Activated T-helper 1 cell treated with anti-CD3 and anti-CD28 coated beads, Interleukin-12 subunit alpha, Interleukin-12 subunit beta, Interleukin-2, Interleukin-4 antibody, amounts not matched to agents 30 ng/mL and 10 ng/mL and 1 ng/mL, durations not matched to agents 14 hours and 24 hours and 36 hours (primary cell): ENCODE measurements at places on chromosomes 6 and 20. TPM values are rescaled to one million over a fixed set of nuclear protein-coding genes. Genes with fewer than 3 reads are reported as not detected.

DNA sequence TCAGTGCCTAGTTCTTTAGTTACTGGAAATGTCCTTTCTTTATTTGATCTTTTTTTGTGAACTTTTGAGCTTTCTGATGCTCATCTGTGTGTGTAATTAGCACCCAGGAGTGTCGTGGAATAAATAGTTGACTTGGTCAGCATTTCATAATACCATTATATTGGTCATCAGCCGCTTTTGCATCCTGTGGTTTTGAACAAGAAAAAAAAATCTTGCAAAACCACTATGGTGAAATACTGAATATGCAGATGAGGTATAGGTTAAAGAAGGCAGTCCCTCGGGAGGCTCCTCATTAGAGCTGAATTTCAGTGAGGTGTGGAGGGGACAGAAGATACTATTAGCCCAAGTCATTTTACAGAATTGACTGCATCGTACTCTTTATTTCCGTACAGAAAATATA is 90.1 kb downstream of the FOXO3 start:
- no peak for DNase-seq

- no peak for DNase-seq
Measured at GRCh38 chr20:13736436-13737191, 48.1 kb downstream of the ESF1 start.

- DNase-seq = no peak
Measured at GRCh38 chr6:107470364-107470763, 11.0 kb upstream of the PDSS2 start.

- DNase-seq = no peak
Measured at GRCh38 chr20:63688228-63689045, 8.0 kb upstream of the TNFRSF6B start.

GRCh38 chr6:157236040-157236725 is 87.1 kb downstream of the TMEM242 start:
- no peak for DNase-seq

GRCh38 chr6:91486200-91486599 is 899.3 kb upstream of the MAP3K7 start:
- DNase-seq = no peak

- DNase-seq = no peak
Measured at GRCh38 chr20:59221707-59222252, 58.2 kb downstream of the ZNF831 start.

The RMND1 gene
- 20.0 and 20.5 TPM in 2 replicates for total RNA-seq

GRCh38 chr6:27136077-27136644 is 111.3 kb upstream of the PRSS16 start:
- no peak for DNase-seq

The JARID2 gene
- 60.5 and 62.5 TPM in 2 replicates for total RNA-seq

DNA sequence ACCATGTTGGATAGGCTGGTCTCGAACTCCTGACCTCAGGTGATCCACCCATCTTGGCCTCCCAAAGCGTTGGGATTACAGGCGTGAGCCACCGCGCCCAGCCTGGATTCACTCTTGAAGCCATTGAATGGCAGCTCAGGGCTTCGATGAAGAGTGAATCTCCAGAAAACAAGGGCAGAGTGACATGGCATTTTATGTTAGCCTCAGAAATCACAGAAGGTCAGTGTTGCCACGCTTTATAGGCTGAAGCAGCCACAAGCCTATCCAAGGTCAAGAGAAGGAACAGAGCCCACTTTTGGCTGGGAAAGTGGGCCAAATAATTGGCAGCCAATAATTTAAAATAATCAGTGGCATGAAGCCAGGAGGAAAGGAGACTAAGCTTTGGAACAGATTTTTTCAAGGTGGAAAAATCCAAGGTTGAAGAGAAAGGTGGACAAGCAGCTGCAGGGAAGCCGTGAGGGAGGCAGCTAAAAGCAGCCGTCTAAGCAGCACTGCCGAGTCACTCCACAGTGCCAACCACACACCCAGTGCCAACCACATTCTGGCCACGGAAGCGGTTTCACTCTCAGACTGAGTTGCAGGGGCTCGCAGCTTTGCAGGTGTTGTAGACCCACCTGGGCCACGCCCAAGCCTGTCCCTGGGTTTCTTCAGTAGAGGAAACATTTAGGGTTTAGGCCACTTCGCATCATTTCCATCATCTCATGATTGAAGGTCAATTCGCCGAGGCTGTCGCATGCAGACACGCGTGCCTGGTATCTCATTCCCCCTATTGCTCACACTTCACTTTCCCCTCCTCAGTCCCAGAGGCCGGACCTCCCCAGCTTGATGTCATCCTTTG is 17.4 kb upstream of the AVP start:
- peak; percentile 41 for DNase-seq

- DNase-seq = no peak
Measured at GRCh38 chr6:169256061-169256460, 2.4 kb upstream of the THBS2 start.

GRCh38 chr6:72850469-72850868 is 228.6 kb downstream of the KCNQ5 start:
- DNase-seq = no peak

DNA sequence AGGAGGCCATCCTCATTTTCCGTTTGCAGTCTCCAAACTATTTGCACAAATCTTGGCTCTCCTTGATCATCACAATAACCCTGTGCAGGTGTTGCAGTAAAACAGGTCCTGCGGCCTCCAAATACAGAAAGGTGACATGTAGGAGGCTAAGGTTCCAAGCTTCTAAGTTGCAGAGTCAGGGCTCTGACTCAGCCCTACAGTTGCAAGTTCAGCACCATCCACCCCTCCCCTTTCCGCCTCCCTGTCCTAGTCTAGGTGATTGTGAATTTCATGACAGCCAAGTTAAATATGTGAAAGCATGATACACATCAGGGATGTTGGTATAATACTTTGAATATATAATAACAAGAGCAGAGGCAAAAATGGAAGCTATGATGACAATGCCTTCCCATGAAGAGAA is 317.3 kb upstream of the CDH4 start:
- no peak for DNase-seq

DNA sequence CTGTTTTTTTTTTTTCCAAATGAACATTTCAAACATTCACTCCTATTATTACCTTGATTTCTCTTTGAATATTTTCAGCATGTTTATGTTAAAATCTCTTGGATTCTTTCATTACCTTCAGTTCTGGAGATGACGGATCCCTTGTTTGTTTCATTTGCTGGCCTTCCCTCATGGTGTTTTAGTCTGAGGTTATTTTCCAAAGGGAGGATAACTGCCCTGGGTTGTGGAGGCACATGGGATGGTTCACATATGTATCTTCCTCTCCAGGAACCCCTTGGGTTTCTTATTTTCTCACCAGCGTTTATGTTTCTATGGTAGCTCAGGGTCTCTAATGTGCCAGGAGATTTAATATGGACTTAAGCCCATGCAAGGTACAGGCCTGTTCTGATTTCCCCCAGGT is 36.3 kb downstream of the ECT2L start:
- DNase-seq = no peak

DNA sequence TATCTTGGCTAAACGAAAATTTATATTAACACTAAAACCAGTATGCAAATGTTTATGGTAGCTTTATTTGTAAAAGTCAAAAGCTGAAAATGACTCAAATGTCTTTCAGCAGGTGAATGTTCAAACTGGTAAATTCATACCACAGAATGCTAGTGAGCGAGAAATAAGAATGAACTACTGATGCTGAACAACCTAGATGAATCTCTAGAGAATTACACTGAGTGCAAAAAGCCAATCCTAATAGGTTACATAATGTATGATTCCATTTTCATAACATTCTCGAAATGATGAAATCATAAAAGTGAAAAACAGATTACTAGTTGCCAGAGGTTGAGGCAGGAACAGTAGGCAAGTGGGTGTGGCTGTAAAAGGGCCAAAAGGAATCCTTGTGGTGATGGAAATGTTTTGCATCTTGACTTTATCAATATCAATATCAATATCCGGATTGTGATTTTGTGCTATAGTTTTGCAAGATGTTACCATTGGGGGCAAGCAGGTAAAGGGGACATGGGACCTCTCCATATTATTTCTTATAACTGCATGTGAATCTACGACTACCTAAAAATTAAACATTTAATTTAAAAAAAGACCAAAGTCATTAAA is 26.1 kb downstream of the ZNF311 start:
- no peak for DNase-seq

GRCh38 chr20:33372993-33373441 is 28.3 kb downstream of the CDK5RAP1 start:
- DNase-seq = no peak

DNA sequence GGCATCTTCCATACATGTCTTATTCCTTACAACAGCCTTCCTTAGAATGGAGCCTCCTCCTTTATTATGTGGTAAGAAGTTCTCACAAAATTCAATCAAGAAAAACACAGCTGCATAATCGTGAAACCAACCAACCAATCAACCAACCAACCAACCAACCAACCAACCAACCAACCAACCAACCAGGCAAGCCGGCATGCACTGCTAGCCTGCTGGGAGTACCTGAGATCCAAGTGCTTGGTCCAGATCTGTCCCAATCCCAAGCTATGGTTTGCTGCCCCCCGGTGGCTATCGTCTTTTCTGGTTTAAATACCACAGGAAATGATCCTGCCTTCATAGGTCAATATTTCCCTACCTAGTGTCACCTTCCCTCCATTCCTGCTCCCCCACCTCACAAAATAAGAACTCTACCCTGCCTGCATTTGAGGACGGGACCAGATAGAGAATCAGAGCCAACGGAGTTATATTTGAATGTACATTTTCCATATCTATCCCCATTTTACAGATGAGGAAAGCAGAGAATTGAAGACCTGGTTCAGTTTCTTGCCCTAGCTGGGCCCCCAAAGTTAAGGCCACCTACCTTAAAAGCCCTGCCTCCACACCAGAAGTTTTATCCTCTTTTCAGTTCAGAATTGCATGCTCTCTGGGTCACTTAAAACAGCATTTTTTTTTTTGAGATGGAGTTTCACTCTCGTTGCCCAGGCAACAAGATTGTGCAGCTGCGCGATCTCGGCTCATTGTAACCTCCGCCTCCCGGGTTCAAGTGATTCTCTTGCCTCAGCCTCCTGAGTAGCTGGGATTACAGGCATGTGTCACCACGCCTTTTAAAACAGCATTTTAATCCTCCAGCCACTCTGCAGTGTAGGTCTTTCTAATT is 27.1 kb downstream of the RAB44 start:
- peak; percentile 13 for DNase-seq

The CLVS2 gene
- not detected in 2 replicates for total RNA-seq

The C20orf141 gene
- not detected in 2 replicates for total RNA-seq

DNA sequence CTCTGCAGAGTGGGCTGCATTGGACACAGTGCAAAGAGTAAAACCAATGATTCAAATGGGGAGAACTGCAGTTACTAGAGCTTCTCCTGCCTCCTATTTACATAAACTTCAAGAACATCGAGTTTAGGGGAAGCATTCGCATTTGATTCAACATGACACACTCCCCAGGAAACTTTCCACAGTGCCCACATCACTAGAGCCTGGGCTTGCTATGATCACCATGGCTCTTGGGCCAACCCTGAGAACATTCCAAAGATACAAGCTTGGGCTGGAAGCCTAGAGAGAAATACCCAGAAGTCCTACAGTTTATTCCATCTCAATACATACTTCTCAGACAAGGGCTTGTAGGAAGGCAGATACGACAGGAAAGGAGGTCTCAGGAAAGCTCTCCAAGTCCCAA is 337.9 kb downstream of the CD83 start:
- no peak for DNase-seq

DNA sequence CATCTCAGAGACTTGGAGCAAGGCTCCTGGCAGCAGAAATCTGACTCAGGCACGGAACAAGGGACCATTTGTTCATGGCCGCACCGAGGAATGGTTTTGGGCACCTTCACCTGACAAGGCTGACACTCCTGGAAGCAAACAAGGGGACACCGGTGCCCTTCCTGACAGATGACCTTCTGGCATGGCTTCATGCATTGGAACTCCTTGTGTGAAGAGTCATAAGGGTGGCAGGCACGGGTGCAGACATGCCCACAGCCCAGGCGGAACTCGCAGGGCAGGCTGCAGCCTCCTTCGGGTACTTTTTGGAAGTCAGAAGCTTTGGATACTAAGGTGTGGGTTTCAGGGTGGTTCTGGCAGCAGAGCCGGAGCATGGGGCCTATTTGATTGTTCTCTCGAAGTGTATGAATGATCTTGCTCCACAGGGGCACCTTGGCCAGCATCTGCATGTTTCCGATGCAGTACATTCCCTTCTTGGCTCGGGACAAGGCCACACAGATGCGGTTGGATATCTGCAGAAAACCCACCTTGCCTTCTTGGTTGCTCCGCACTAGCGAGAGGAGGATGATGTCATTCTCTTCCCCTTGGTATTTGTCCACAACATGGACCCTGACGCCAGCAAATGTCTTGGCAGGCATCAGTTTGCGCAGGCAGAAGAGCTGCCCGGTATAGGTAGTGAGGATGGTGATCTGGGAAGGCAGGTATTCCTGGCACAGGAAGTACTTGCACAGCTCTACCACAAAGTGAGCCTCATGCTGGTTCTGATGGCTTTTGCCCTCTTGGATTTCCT is 28.8 kb downstream of the ZNFX1 start:
- DNase-seq = no peak

DNA sequence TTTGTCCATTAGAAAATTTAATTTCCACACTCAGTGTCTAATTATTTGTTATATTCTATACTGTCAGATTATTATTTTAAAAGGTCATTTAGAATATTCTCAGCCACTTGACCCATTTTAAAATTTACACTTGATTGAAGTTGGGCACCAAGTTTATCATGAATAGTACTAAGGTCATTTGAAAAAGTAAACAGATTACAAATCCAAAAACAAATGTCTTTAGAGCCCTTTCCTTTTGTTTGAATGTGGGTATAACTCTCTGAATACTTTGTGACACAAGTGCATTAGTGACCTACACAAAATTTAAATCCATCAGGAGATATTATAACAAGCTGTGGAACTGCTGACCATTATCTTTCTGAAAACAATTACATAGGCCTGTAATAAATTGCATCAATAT is 11.3 kb downstream of the HIVEP2 start:
- no peak for DNase-seq

DNA sequence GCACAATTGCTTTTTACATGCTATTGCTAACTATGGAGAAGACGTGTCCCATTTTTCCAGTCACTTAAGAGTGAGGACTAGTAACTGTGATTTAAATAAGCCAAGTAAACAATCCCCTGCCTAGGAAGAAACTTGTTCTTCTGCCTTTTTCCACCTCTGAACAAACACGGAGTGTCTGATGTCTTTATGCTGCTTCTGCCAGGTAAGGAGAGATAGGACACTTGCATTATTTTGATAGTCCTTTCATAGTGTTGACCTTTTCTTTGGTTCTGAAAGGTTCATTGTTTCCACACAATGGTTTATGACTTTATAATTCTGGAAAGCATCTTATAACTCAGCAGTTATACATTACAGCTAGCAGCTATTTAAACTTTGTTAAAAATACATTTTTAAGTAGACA is 8.4 kb downstream of the LRP11 start:
- no peak for DNase-seq

- DNase-seq = no peak
Measured at GRCh38 chr6:167140589-167141474, 16.9 kb downstream of the GPR31 start.

- DNase-seq = no peak
Measured at GRCh38 chr20:40980828-40981310, 47.8 kb upstream of the TOP1 start.

- DNase-seq = no peak
Measured at GRCh38 chr6:119482850-119483285, 133.3 kb upstream of the MAN1A1 start.
